ENCODE measurements at places on chromosomes 6 and 20.

DNA sequence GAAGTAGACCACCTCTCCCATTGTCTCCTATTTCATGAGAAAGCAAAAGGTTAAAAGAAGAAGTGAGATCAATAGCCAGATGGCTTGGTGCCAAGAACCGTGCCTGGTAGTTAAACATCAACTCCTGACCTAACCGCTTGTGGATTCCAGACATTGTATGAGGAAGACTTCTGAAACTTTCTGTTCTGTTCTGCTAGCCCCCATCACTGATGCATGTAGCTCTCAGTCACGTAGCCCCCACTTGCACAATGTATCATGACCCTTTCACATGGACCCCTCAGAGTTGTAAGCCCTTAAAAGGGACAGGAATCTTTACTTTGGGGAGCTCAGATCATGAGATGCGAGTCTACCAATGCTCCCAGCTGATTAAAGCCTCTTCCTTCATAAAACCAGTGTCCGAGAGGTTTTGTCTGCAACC, 301.2 kb downstream of the RNGTT start:
- DNase-seq, result no peak

DNA sequence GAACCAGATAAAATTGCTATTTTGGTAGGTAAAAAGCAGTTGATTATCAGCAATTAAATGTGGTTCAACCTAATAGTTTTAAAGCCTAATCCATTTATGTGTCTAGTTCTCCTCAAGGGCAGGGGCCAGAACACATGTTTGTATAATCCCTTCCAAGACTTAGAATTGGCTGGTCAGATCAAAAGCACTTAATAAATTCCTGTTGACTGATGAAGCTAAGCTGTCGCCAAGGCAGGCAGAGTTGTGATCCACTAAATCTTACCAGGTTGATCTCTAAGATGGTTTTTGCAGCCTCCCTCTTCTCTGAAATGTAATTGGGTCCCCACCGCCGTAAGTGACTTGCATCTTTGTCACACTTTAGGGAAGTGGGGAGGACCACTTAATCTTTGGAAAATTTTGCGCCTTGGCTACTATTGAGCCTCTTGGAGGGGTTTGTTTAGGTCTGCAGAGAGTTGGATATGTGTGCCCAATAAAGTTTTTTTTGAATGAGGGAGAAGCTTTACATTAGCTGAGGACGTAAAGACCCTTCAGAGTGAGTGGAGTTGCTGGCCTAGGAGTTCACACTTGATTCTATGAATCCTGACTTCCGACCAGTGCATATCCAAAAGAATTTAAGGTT, 65.9 kb downstream of the PHF20 start:
- no peak for DNase-seq

GRCh38 chr6:42163981-42164380, 9.2 kb upstream of the GUCA1A start:
- no peak for DNase-seq

GRCh38 chr6:10141746-10142443, 273.0 kb downstream of the TFAP2A start:
- no peak for DNase-seq

DNA sequence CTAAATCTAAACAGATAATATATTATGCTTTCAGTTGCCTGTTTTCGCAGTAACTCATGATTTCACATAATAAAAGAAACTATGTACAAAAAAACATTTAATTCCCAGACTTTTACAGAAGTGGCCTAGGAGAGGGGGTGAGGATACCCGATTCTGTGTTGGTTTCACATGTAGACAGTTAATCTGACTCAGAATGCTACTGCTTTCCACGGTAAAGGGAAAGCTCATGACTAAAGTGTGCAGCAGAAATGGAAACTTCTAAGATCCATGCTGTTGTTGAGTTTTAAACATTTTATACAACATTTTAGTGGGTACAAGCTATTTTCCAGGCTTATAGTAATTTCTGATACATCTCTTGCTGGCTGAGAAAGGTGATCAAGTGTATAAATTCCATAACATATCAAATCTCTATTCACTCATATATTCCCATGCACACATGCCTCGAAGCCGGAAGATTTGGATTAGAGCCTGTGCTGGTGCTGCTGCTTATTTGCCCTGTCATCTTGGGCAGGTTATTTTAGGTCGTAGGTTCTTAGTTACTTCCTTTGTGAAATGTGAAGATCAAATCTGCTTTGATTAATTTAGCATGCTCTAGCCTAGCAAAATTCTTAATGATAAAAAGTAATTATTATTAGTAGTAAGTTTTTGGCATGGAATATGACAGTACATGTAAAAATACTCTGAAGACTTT, 896.7 kb upstream of the MAP3K7 start:
- no peak for DNase-seq

- DNase-seq, result no peak
Measured at GRCh38 chr6:149094156-149094555, 223.4 kb upstream of the TAB2 start.

- DNase-seq, result no peak
Measured at GRCh38 chr6:13045676-13046075, 282.7 kb downstream of the TBC1D7 start.

DNA sequence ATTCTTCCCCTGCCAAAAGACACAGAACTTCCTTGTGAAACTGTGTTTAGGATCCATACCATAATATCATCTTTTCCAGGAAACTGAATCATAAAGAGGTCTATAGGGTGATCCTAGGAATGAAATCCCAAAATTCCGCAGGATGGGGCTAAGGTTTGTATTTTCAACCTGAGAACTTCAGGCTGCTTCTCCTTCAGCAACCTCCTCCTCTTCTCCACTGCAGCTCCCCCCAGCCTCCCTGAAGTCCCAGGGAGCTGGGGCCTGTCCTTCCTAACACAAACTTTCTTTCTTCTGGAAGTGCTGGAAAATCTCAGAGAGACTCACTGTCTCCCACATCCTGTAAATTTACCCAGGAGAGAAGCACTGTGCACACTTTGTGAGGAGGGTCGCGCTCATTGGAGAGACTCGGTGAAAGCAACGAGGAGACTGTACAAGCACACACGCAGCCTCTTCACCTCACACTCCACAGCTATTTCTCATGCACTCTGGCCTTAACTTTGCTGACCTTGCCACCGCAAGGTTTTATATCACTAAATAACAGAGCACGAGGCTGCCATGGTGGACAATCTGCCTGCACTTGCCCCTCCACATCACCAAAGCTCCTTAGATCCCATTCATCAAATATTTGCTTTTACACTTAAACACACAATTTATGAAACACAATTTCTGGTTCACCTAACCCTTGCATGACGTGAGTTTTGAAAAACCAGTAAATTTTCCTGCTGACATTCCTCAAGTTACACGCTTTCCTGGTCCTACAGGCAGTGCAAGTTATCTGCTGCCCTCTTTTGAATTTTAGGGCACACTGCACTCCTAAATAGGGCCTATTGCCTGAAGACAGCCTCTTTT, 14.3 kb downstream of the ID4 start:
- DNase-seq, result peak; percentile 83

GRCh38 chr20:58788896-58789544, 61.7 kb downstream of the GNAS-AS1 start:
- DNase-seq, result no peak

DNA sequence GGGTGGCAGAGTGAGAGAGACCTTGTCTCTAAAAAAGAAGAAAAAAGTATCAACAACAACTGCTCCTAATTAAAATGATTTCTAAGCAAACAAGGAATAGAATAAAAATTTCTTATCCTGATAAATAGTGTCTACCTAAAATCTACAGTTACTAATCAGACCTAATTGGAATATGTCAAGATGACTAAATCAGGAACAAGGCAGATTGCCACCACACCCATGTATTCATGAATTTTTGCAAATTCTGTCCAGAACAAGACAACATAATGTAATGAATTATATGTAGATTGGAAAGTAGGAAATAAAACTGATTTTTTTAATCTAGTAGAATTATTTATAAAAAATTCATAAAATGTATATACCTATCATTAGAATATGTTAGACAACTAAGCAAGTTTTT, 339.8 kb downstream of the NKAIN2 start:
- no peak for DNase-seq

DNA sequence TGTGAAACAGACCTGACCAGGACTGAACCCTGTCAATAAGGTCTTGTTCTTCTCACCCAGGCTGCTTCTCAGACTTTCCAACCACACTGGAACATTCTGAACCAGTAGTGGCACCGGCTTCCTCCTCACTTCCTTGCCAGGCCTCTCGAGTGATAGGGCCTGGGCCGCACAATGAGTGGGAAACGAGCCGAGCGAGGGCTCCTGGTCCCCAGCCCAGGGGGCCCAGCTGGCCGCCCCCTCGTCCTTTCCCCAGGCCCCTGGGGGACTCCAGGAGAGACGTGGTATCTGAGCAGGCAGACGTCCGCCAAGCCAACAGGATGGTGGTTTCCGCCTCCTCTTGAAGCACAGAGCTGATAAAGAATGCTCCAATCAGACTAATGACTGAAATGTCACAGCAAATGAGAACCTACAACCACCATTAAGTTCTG, 117.9 kb downstream of the GMDS start:
- DNase-seq, result no peak

GRCh38 chr20:9981829-9982228, 53.0 kb upstream of the ANKEF1 start:
- DNase-seq, result no peak

- no peak for DNase-seq
Measured at GRCh38 chr6:37058084-37058586, 52.7 kb downstream of the FGD2 start.

DNA sequence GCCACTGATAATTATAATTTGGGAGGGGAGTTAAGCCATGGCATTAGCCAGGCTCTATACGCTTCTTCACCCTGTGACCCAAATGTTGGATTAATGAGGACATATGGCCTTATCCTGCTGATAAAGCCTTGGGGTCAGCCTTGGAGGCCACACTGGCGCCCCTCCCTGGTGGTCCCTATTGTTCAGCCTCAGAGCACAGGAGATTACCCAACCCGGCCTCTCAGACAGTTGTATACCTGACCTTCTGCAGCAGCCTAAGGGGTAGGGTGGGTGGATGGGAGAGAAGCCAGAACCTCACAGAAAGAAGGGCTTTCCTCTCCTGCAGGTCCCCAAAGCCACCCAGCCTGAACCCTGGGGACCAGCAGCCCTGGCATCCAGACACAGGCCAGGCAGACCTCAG, 76.8 kb downstream of the LINC00237 start:
- no peak for DNase-seq

DNA sequence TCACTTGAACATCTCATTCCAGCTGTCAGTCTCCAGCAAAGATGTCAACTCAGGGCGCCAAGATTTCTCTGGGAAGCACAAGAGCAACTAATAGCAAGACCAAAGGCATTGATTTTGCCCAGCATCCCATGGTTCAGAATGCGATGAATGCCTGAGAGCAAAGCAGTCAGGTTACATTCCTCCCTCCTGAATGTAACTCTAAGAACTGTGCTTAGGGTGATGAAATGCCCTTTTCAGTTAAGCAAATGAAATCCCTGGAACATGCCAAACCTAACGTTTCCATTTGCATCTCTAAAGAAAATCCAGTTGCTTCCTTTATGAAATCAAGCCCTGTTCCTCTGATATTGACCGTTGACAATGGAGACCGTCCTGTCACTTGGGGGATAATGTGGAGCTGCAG, 224.0 kb upstream of the PLN start:
- DNase-seq, result no peak

- DNase-seq, result no peak
Measured at GRCh38 chr6:110523451-110524021, 47.1 kb upstream of the SLC22A16 start.

GRCh38 chr6:20402342-20403069, 827 bp downstream of the E2F3 start:
- peak; percentile 26 for DNase-seq

DNA sequence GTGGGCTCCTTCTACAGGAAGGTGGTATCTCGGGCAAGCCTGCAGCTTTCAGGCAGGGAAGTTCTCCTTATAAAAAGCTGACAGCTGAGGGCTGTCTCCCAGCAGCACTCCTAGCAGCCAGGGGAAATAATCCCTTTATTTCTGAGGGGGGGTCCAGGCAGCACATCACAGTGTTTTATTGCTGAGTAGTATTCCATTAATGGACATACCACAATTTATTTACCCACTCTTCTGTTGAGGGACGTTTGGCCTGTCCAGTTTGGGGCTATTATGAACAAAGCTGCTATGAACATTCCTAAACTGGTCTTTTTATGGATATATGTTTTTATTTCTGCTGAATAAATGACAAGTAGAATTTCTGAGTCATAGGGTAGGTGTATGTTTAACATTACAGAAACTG, 20.0 kb upstream of the PHACTR2 start:
- DNase-seq, result no peak

- no peak for DNase-seq
Measured at GRCh38 chr20:22429175-22430153, 154.9 kb downstream of the FOXA2 start.

DNA sequence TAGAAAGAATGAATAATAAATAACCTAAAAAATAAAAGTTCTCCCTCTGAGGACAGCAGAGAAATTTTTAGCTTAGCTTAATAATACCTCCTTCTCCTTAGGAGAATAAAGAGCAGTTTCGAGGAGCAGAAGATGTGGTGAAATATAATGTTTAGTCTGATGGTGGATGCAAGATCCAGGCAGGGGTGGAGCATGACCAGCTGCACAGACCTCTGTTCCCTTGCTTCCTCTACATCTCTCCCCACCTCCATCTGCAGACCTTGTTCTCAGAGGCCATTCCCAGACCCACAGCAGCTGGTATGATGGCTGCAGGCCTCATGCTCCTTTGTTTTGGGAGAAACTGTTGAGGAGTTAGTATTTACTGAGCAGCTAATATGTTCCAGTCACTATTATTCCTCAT, 1.5 kb downstream of the BTN3A2 start:
- peak; percentile 20 for DNase-seq

DNA sequence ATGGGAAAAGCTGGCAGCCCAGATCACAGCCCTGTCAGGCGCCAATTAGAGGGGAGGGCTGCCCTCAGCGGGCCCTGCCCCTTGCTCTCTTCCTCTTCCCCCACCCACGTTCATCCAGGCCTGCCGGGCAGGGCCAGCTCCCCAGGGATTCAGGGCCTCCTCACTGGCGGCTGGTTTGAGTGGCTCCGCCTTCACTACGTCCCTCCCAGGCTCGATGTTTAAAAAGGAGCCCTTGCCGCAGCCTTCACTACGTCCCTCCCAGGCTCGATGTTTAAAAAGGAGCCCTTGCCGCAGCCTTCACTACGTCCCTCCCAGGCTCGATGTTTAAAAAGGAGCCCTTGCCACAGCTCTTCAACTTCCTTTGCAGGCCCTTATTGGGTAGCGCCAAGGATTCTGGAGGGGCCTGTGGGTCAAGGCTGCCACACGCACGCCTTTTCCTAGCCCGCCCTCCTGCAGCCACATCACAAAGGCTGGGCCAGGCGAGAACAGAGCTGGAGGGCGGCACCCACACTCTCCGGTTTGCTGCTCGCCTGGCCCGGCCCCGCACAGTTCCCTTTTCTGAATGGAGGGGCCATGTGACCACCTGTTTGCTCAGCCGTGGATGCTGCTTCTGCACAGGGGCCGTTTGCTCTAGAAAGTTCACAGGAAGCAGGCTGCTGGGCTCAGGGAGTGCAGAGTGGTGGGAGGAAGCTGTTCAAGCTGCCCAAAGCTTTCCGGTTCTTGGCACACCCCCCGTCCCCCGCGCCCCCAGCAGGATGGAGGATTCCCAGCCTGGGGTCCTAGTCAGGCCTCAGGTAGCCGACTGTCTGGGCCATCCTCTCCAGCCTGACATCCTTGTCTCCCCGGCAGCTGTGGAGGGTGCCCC, 1.6 kb downstream of the SLC17A9 start:
- peak; percentile 69 for DNase-seq

All from NCI-H2081 (cell line).